ENCODE measurements at places on chromosomes 11 and 22.
A peak's percentile ranks its signal among the peaks of the same experiment; 100 is the strongest.

GRCh38 chr11:110712659-110713448, 617 bp upstream of the ARHGAP20 start:
- no peak overlapping the region for H3K27ac ChIP-seq
- no peaks in the 10 kb centered on the region for H3K4me1 ChIP-seq
- H3K4me3 ChIP-seq = peak overlapping the region; percentile 81
- DNase-seq = peak; percentile 47
- H3K27me3 ChIP-seq = no peaks in the 10 kb centered on the region

DNA sequence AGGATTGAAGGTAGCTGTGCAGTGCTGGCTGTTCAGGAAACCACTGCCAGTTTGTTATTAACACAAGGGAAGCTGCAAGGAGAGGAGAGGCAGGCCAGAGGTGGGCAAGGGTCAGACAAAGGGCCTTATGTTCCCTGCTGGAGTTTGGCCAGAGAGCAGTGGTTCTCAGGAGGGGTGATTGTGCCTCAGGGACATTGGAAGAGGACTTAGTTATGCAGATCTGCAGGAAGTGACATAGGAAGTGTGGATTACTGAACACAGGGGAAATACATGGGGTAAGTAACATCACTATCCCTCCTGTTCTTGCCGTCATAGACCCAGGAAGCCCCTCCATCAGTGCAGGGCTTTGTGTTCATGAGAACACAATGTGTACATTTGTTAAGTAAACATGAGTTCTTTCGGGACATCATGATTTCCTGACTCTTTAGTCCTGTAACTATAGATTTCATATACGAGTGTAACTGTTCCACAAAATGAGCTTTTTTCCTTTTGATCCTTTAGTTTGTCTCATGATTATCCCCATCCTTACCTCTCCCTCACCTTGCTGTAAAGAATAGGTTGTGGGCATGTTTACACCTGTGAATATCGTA, 5.9 kb downstream of the SRRD start:
- no peak for DNase-seq
- H3K4me3 ChIP-seq = no peak overlapping the region
- peaks cover 2% of the 10 kb centered on the region for H3K4me1 ChIP-seq
- H3K36me3 ChIP-seq = peaks cover 20% of the 10 kb centered on the region
- no peaks in the 10 kb centered on the region for H3K27me3 ChIP-seq
- H3K27ac ChIP-seq = no peak overlapping the region

GRCh38 chr22:40334899-40335298, 11.4 kb upstream of the ADSL start:
- DNase-seq = no peak
- no peak overlapping the region for H3K4me3 ChIP-seq
- H3K36me3 ChIP-seq = peaks cover 3% of the 10 kb centered on the region
- H3K27me3 ChIP-seq = no peaks in the 10 kb centered on the region
- no peak overlapping the region for H3K27ac ChIP-seq
- H3K4me1 ChIP-seq = peaks cover 2% of the 10 kb centered on the region

DNA sequence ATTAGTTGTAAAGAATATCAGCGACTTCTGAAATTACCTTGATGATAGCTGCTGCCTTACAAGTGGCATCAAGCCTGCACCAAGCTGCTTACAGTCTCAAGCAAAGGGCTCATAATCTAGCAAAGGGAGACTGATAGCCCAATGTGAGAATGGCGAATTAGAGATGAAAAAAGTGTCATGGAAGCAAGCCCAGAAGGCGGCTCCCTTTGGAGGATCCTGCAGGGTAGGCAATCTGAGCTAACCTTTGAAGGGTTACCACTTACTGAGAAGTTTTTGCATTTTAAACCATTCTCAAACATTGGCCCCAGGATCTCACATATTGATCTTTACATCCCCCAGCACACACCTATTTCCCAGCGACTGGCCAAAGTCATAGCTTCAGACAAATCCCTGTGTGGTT, 18.5 kb downstream of the GAB2 start:
- no peaks in the 10 kb centered on the region for H3K4me1 ChIP-seq
- H3K4me3 ChIP-seq = no peak overlapping the region
- H3K36me3 ChIP-seq = no peaks in the 10 kb centered on the region
- no peak overlapping the region for H3K27ac ChIP-seq

DNA sequence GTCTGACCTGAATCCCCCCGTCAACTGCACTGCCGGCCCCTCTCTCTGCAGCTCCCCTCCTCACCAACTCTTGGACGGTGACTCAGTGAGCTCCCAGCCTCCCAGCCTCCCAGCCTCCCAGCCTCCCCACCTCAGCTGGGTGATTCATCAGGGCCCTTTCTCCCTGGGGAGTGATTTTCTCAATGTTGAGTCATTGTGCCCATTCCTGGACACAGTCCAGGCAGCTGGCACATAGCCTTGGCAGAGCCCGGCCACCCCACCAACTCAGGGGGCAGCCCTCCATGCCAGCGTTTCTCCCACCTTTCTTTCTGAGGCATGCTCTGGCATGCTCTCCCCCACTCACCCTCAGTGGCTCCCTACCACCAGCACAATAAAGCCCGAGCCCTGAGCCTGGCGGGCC, 30.7 kb downstream of the PDE2A start:
- no peaks in the 10 kb centered on the region for H3K4me1 ChIP-seq
- H3K36me3 ChIP-seq = no peaks in the 10 kb centered on the region
- no peak overlapping the region for H3K27ac ChIP-seq

GRCh38 chr11:95991101-95991500, 67.2 kb upstream of the MTMR2 start:
- H3K36me3 ChIP-seq = peaks cover 2% of the 10 kb centered on the region
- peaks cover 12% of the 10 kb centered on the region for H3K4me1 ChIP-seq
- no peaks in the 10 kb centered on the region for H3K27me3 ChIP-seq
- peak; percentile 43 for DNase-seq
- peak overlapping the region; percentile 46 for H3K27ac ChIP-seq
- H3K4me3 ChIP-seq = no peak overlapping the region

- DNase-seq = no peak
- no peak overlapping the region for H3K4me3 ChIP-seq
- no peaks in the 10 kb centered on the region for H3K36me3 ChIP-seq
- H3K27me3 ChIP-seq = peaks cover 2% of the 10 kb centered on the region
- H3K27ac ChIP-seq = no peak overlapping the region
- peaks cover 2% of the 10 kb centered on the region for H3K4me1 ChIP-seq
These were observed 15.0 kb downstream of the RTN4R start for GRCh38 chr22:20253161-20253560.

DNA sequence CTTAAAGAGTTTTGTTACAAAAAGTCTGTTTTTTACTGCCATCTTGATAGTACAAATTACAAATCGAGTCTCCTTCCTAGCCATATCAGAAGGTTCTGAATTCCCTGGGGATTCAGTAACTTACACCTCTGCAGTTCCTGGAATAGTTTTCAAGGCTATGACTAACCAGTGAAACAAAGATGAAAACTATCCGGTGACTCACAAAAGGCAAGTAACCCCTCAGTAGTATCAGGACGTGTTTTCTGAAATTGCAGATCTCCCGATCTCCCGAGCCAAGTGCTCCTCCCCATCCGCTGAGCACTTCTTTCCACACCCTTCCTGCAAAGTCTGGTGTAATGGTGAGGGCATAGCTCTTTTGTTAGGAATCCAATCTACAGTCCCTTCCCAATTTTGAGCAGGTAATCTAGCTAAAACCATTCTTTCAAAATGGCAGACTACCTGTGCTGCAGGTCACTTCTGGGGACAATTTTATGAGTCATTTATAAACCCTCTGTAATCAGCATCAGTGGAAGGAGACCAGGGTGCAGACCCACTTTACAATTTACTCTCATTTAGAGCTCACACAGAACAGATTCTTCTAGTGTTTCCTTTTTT, 7.7 kb downstream of the E2F8 start:
- DNase-seq = peak; percentile 94
- H3K27ac ChIP-seq = no peak overlapping the region
- no peaks in the 10 kb centered on the region for H3K27me3 ChIP-seq

GRCh38 chr11:11594162-11594561, 27.6 kb downstream of the GALNT18 start:
- H3K4me3 ChIP-seq = no peak overlapping the region
- DNase-seq = no peak
- H3K27me3 ChIP-seq = no peaks in the 10 kb centered on the region

DNA sequence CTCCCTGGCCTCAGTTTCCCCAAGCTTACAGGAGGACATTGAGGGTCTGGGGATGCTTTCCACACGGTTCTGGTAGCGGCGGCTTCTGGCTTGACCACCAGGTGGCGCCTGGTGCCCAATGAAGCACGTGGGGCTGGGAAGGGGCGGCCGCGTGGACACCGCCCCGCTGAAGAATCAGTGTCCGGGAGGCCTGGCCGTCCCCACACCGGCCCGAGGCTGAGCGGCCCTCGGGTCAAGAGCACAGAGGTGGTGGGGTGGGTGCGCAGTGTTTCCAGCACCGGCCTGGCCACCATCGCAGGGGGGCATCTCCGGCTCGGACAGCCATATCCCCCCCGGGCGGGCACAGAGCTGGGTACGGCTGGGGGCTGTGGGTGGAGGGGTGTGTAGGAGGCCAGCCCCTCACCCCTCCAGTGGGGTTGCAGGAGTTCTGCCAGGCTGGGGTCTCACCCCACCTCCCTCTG, 27.8 kb upstream of the PPARA start:
- H3K4me1 ChIP-seq = peaks cover 12% of the 10 kb centered on the region
- no peak overlapping the region for H3K27ac ChIP-seq
- H3K36me3 ChIP-seq = peaks cover 1% of the 10 kb centered on the region
- no peaks in the 10 kb centered on the region for H3K27me3 ChIP-seq
- peak; percentile 55 for DNase-seq

GRCh38 chr22:30655532-30655931, 12.1 kb downstream of the DUSP18 start:
- no peaks in the 10 kb centered on the region for H3K27me3 ChIP-seq
- no peak overlapping the region for H3K27ac ChIP-seq
- H3K4me1 ChIP-seq = no peaks in the 10 kb centered on the region
- H3K36me3 ChIP-seq = no peaks in the 10 kb centered on the region

- peaks cover 3% of the 10 kb centered on the region for H3K4me1 ChIP-seq
- no peak overlapping the region for H3K27ac ChIP-seq
- no peaks in the 10 kb centered on the region for H3K36me3 ChIP-seq
- no peak for DNase-seq
These were observed 17.7 kb downstream of the MGAT3 start for GRCh38 chr22:39474351-39475111.

DNA sequence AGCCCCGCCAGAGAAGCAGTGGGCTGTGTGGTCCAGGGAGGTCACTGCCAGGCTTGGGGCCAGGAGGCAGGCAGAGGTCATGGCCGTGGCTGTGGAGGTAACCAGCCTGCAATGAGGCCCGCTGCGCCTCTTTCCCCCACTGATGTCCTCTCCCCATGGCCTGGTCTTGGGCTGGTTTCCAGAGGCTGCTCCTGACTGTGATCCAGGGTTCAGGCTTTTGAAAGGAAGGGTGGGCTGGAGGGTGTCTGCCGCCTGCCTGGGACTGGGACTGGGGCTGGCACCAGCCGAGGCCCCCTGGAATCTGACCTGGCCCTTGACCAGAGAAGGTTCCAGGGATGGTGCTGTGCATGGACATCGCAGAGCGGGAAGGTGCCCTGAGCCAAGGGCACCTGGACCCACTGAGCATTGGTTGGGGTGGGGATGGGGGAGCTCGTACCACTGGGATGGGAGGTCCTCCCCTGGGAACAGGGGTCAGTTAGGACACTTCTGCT, 59.6 kb upstream of the THY1 start:
- H3K4me3 ChIP-seq = no peak overlapping the region
- DNase-seq = no peak
- H3K36me3 ChIP-seq = no peaks in the 10 kb centered on the region

- no peak overlapping the region for H3K4me3 ChIP-seq
- peaks cover 17% of the 10 kb centered on the region for H3K36me3 ChIP-seq
- no peaks in the 10 kb centered on the region for H3K4me1 ChIP-seq
- no peak for DNase-seq
- no peak overlapping the region for H3K27ac ChIP-seq
These were observed 90.4 kb downstream of the HIPK3 start for GRCh38 chr11:33347490-33348125.

Data from fibroblast of lung (primary cell).